ENCODE measurements at places on chromosomes 6 and 20.

GRCh38 chr6:166751051-166751595, 124.1 kb upstream of the RPS6KA2 start:
- peak; percentile 22 for DNase-seq

DNA sequence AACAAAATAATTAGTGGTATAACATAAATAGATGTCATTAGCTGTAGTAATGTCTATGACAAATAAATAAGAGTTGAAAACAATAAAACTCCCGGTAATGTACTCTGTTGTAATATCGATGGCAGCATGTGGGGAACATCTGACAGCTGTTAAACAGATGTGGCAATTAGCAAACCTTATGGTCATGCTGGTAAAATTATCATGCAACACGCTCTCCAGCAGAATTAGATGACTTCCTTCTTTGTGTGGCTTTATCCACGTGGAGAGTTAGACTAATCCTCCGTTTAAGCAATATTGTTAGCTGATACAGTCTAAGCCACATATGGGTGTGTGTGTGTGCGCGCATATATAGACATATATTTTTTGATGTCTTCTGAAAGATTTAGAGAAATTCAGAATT, 77.7 kb upstream of the ZFP64 start:
- peak; percentile 82 for DNase-seq

- no peak for DNase-seq
These were observed 45.3 kb downstream of the B4GALT5 start for GRCh38 chr20:49668181-49668877.

DNA sequence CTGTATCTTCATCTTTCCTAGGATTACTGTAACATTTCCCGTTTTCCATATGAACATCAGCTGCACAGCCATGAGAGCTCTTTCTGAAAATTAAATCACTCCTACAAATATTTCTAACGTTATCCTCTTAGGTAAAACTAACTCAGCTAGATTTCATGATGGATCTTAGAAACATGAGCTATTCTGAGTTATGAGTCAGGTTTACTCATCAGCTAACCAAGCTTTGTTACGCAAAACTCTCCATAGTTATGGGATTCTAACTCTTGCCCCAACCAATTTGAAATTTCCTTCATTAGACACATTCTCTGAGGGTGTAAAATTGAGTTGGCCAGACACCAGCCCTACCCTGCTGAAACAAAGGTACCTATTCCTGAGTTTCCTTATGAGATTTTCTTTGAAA, 14.0 kb downstream of the DEFB110 start:
- peak; percentile 71 for DNase-seq

DNA sequence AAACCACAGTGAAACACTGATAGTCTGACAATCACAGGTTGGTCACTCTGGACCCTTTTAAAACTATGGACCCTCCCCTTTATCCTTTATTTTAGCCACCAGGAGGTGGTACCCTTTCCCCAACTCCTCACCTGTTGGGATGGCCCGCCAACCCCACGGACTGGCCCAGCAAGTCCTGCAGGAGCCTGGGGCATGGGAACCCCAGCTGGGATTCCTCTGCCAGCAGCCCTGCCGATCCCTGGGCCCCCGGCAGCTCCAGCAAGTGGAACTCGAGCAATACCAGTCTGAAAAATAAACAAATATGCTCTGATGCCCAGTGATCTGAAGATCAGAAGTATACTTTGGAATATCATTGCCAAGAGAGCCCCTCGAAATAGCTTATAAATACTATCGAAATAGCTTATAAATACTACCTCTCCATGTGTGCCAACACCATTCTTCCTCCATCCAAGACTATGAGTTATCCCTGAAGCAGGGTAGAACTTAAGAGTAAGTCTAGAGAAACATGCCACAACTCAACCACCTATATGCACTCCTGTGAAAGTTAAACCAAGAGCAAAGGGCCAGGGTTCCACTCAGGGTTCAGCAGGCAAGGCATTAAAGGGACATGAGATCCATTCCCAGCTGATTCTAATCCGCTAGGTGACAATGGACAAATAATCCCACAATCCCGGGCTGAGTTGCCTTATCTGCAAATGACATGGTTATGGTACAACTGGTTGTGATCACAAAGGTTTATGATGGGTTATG, 6.8 kb downstream of the SNRPB start:
- DNase-seq, result no peak

DNA sequence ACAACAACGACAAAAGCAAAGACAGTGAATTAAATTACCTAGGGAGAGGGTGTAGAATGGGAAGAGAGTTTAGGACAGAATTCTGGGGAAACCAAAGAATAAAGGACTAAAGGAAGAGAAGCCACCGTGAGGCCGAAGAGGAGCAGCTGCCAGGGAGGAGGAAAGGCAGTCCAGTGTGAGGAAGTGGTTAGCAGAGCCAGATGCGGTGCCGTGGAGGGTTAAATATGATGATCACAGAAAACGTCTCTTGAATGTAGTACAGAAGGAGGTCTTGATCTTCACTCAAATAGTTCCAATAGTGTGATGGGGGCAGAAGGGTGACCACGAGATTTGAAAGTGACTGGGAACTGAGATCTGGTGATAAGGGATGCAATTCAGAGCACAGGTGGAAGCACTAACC, 67.7 kb downstream of the TMEM244 start:
- no peak for DNase-seq

- DNase-seq, result no peak
These were observed 32.7 kb upstream of the ATXN1 start for GRCh38 chr6:16793828-16794412.

DNA sequence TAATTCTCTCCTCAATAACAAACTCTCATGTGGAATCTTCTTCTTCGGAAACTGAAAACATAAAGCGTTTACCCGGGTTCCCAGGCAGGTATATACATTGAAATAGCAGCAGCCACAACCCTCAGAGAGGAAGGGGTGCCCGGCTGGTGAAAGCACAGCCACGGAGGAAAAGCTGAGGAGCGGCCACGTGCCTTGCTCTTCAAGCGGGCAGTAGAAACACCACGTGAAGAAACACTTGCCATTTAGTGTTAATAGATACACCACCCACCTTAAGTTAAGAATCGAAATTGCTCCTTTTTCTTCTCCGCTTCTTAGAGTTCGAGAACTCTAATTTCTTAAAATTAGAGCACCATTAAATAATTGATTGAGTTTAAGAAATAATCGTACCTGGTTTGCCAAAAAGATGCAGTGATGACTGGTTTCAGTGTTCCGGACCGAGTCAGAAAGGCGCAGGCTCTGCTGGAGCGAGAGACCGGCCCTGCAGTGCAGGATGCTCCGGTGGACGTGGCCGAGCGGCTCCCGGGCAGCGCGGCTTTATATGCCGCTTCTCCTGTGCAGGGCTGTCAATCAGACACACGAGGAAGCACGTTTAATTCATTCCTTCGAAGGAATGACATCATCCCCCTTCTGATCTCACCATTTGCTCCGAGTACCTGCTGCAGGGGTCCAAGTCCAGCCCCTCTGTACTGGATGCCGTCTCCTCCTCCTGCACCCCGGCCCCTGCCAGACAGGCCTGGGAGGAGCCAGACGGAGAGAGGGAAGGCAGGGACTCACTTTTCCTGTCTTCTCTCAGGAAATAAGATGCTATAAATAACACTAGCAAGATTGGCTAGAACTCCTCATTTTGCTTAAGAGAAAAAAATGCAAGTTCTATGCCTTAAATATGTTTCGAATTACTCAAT, at the start of gene THBS2:
THBS2 (minus strand) TSS at position 510 of the 902 bp plus-strand sequence. CDS start 3,062 bp downstream, outside the sequence.
- DNase-seq, result peak; percentile 83

DNA sequence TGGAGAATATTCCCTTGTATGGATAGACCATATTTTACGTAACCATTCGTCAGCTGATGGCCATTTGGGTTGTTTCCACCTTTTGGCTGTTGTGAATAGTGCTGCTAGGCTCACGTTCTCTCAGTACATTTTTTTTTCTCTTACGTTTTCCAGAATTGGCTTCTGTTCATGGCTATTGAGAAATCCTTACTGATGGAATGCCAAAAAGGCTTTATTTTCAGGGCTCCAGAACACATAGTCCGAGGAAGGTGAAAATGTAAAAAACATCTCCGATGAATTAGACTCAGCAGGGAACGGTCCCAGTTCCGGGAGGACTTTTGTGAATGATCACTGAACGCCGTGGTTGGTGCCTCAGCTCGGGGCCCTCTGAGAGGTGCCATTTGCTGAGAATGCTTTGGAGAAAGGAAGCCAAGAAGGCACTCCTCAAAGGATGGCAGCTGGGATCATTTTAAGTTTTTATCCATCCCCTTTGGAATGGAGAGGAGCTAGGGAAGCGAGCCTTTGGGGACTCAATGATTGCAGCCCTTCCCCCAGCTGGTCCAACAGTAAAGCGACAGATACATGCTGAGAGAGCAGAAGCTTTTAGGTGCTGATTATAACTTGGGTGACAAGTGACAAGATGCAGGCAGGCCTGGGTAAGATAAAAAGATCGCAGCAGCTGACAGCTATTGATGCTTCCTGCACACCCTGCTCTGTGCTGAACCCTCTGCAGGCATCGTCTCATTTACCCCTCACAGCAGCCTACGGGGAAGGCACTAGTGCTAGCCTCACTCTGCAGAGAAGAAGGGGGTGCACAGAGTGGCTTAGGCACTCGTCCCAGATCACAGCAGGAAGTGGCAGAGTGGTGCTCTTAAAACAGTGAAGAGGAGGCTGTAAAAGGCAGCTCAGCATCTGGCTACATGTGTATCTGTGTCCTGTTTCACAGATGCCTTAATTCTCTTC, 133.4 kb upstream of the KCNG1 start:
- DNase-seq, result peak; percentile 17

DNA sequence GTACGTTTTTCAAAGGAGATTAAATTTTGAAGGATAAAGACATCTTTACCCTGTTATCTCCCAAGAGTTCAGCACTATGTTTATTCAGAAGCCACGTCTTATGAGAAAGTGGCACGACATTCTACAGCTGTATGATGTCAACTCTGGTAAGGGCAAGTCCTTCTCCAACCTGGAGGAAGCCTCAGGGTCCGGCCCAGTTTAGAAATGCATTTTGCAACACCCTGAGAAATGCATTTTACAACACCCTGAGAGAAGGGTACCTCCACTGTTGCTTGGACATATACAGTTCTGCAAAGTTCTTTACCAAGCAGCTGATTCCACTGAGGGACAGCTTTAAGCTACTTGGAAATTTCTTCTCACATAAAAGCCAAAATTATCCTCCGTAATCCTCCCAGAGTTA, 17.5 kb downstream of the NAPB start:
- DNase-seq, result peak; percentile 40

DNA sequence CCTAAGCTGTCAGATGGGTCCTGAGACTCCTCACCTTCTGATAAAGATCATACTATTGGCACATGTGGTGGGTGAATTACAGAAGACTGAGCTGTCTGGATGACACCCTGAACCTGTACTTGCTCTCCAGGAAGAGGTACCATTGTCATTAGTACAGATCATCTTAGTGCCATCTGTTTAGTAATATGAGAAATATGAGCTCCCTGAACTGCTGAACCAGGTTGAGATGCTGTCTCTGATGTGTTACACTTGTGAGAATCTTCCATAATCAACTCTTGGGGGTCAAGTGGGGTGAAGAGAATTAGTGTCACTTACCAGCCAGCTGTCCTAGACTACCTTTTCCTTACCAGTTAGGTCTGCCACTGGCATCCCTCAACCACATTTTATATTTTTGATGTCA, 531.0 kb downstream of the EPHA7 start:
- no peak for DNase-seq

DNA sequence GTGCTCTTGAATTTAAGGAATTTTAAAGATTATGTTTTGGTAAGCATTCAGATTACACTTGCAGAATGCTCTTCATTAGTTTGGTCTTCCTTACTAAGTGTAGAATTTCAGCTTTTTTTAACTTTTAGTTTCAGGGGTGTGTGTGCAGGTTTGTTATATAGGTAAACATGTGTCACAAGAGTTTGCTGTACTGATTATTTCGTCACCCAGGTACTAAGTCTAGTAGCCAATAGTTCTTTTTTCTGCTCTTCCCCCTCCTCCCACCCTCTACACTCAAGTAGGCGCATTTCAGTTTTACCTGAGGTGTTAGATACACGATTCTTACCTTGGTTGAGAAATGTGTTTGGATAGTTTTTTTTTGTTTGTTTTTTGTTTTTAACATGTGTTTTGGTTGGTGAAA, 68.3 kb downstream of the AFG1L start:
- no peak for DNase-seq

DNA sequence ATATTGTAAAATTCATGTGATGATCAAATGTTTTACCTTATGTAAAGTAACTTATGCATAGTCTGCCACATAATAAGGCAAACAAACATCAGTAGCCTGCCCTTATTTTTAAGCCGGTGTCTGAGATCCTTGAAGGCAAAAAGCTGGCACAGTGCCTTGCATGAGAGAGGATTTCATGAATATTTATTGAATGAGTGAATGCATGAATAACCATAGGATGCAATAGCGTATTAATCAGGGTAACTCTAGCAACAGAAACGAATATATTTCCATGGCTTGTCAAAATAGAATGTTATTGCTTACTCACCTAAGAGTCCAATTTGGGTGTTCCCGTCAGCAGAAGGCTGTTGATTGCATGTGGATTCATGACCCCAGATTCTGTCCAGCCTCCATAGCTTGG, 34.9 kb downstream of the BTBD3 start:
- peak; percentile 35 for DNase-seq

- no peak for DNase-seq
These were observed 166.8 kb upstream of the SLC22A16 start for GRCh38 chr6:110643175-110643574.

Measured in fibroblast of lung (primary cell).